Spinal cord (tissue), 10 donors: ENCODE measurements at places on chromosomes 13 and 19. TPM values are rescaled to one million over a fixed set of nuclear protein-coding genes. Genes with fewer than 3 reads are reported as not detected.

DNA sequence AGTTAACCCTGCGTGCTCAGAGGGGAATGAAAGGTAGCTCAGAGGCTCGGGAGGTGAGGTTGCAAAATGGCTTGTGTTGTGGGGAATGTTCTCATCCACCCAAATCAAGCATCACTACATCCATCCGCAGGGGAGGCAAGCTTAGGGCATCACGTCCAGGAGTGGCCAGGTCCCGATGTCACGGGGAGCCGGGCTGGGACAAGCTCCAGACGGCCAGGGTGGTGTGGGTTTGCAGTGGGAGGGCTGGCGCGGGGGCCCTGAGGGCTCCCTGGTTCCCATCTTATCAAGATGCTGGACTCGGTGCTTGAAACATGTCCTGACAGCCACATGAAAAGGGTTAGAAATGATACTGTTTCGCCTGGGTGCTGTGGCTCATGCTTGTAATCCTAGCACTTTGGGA lies 25.8 kb downstream of the EPN1 start:
- DNase-seq, result no peak

The GAPDHS gene
- 0.11 TPM for total RNA-seq

The RASGRP4 gene
- 1.6 TPM for total RNA-seq

GRCh38 chr13:112940236-112940635 lies 28.8 kb upstream of the MCF2L start:
- no peak for DNase-seq

The CEACAM19 gene
- 4.1 TPM for total RNA-seq

DNA sequence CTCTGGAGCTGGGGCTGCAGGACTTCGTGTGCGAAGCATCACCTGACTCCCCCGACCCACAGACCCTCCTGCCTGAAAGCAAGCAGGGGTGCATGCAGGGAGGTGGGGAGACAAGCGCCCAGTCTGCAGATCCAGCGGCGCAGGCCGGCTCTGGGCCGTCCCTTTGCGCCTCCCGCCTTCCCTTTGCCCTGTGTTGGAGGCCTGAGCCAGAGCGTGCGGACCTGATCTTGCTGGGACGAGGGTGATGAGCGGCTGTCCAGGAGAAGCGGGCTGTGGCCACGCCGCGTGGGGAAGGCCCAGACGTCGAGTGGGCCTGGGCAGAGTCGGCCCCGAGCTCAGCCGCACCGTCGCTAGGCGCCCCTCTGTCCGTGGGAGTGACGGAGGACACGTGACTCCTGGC lies 5.3 kb upstream of the GRTP1 start:
- no peak for DNase-seq

GRCh38 chr13:39281539-39282150 lies 243.4 kb downstream of the NHLRC3 start:
- DNase-seq, result no peak

The TNFSF13B gene
- total RNA-seq, result 3.5 TPM

The ZNF665 gene
- total RNA-seq, result 5.4 TPM

The CKM gene
- total RNA-seq, result 0.94 TPM

- DNase-seq, result no peak
Measured at GRCh38 chr13:39815345-39816111, 160.1 kb downstream of the COG6 start.

- peak; percentile 92 for DNase-seq
Measured at GRCh38 chr19:48403606-48404005, 10.1 kb downstream of the GRIN2D start.

The FOXA3 gene
- not detected for total RNA-seq

The S1PR2 gene
- 4.4 TPM for total RNA-seq

- DNase-seq, result no peak
Measured at GRCh38 chr13:105442949-105443699, 1092.3 kb downstream of the EFNB2 start.

DNA sequence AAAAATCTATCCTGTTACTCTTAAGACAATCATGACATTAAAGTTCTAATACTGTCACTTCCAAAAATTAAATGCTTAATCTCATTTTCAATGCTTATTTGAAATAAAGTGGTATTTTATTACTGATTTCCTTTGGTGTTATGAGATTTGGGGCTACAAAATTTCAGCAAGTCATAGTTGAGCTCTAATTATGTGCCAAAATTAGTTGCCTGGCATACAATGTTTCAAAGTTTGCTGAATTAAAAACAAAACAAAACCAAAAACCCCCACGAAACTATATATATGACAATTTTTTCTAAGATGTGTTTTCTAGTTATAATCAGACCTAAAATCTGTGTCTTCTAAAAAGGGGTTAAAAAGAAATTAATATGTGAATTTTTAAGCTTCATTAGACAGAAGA lies 62.2 kb downstream of the KCNRG start:
- no peak for DNase-seq

DNA sequence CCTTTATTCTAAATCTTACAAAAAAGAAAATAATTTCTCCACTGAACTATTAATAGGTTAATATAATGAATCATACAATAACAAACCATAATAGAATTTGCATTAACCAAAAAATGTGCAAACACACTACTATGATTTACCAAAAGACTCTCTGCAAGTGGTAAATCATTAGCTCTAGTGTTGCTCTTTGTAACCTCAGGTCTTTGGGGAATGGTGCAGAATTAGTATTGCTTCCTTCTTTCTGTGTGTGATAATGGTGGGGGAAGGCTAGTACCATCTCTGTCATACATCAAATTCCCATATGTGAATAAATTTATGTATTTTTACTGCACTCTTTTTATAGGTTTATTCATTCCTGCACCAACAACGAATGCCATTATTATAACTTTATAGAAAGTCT lies 105.1 kb downstream of the COG6 start:
- no peak for DNase-seq

The IFI30 gene
- 10.3 TPM for total RNA-seq
